H54 (cell line): ENCODE measurements at places on chromosomes 2 and 18.

GRCh38 chr18:37294951-37295350, 270.6 kb downstream of the CELF4 start:
- DNase-seq, result peak; percentile 21

- DNase-seq, result no peak
Observed at GRCh38 chr2:132863961-132864360, 194.0 kb upstream of the LYPD1 start.

- DNase-seq, result no peak
Observed at GRCh38 chr2:234218266-234219045, 168.0 kb downstream of the SPP2 start.

DNA sequence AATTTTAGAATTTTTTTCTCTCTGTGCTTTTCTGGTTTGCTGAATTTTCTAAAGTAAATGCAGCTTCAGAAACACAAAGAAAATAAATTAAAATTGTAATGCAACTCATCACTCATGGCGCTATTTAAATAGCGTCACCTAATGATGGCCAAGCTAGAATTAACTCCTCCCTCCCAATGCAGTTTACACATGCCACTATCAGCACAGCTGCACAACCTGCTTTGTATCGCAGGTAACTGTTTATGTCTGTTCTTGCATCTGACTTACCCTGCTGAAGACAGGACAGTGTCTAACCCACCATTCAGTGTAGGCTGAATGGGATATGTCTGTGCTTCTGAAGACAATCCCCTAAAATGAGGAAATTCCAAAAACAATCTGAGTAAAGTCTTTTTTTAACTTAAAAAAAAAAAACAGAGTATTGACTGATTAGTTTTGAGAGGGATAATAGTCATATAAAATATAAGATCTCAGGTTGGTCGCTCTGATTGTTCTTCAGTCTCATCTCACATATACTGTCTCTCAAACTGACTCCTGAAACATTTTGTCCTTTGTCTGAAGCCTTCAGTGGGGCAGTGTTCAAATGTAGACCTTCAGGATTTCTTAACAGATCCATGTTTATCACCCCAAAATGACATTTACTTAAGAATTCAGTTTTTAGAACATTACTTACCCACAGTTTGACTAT, 271.4 kb downstream of the ZEB2 start:
- no peak for DNase-seq

DNA sequence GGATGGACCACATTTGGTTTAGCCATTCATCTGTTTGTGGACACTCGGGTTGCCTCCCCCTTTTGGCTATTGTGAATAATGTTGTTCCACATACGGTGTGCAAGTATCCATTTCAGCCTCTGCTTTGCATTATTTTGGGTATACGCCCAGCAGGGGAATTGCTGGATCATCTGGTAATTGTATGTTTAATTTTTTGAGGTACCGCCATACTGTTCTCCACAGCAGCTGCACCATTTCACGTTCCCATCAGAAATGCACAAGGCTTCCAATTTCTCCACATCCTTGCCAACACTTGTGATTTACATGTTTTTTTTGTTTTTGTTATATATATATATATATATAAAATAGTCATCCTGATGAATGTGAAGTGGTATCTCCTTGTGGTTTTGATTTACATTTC, 54.6 kb upstream of the TWIST2 start:
- no peak for DNase-seq

- no peak for DNase-seq
Observed at GRCh38 chr2:195899226-195899625, 169.4 kb downstream of the DNAH7 start.

DNA sequence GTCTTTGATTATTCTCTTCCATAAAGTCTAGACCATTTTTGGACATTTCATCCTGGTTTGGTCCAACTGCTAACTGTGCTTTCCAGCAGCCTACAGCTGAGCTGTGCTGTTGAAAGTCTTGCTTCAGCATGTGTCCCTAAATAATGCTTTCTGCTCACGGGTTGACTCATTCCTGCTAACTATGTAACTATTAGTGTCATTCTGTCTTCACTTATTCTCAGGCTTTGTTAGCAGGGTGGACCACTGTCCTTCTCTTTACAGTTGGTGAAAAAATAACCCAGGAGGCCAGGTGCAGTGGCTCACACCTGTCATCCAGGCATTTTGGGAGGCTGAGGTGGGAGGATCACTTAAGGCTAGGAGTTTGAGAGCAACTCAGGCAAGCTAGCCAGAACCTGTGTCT, 8.9 kb downstream of the ADAM23 start:
- no peak for DNase-seq
